Thyroid gland (tissue), 4 donors: ENCODE measurements at places on chromosomes 3 and 15.

- no peaks in the 10 kb centered on the region for H3K27me3 ChIP-seq
- H3K36me3 ChIP-seq: no peaks in the 10 kb centered on the region
- H3K27ac ChIP-seq: no peak overlapping the region
- no peaks in the 10 kb centered on the region for H3K4me1 ChIP-seq
- H3K4me3 ChIP-seq: no peak overlapping the region
- DNase-seq: no peak
These were observed 118.6 kb upstream of the RNF7 start for GRCh38 chr3:141619450-141619849.

DNA sequence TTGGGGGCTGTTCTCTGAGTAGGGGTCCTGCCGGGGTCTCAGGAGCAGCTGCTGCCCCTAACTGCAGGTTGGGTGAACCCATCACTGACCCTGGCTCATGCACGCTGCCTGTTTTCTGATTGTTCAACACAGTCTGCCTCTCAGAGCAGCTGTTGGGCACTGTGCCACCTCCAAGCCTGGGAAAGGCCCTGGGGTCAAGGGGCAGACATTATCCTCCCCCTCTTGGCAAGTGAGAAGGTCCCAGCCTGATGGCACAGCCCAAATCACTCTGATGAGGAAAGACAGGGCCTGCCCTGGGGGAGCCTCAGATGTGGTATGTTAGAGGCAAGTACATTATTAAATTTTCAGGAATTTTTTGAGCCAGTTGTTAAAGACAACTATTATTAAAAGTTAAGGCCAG is 14.1 kb upstream of the GNAT1 start:
- peaks cover 6% of the 10 kb centered on the region for H3K36me3 ChIP-seq
- H3K27ac ChIP-seq: no peak overlapping the region
- no peak overlapping the region for H3K4me3 ChIP-seq
- H3K27me3 ChIP-seq: no peaks in the 10 kb centered on the region
- DNase-seq: no peak

- DNase-seq: no peak
- H3K27me3 ChIP-seq: no peaks in the 10 kb centered on the region
- peaks cover 26% of the 10 kb centered on the region for H3K4me1 ChIP-seq
- no peak overlapping the region for H3K4me3 ChIP-seq
These were observed 93.0 kb downstream of the ALCAM start for GRCh38 chr3:105459566-105460290.

DNA sequence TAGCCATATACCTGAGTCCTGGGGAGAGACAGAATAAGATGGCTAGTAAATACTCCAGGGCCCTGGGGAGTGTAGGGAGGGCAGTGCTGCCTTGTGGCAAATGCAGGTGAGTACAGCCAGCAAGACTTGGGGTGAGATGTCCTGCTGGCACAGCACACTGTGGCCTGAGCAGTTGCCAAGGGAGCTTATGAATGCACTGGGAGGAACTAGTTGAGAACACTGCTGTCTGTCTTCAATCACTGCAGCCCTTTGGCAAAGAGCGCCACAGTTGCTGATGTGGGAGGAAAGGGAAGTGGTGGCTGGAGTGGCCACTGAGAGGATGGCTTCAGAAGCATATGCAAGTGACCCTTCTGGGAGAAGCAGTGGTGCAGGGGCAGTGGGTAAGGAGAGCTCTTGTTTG is 264.6 kb downstream of the RORA start:
- H3K4me3 ChIP-seq: no peak overlapping the region
- no peaks in the 10 kb centered on the region for H3K4me1 ChIP-seq
- DNase-seq: peak; percentile 82
- H3K27me3 ChIP-seq: no peaks in the 10 kb centered on the region

DNA sequence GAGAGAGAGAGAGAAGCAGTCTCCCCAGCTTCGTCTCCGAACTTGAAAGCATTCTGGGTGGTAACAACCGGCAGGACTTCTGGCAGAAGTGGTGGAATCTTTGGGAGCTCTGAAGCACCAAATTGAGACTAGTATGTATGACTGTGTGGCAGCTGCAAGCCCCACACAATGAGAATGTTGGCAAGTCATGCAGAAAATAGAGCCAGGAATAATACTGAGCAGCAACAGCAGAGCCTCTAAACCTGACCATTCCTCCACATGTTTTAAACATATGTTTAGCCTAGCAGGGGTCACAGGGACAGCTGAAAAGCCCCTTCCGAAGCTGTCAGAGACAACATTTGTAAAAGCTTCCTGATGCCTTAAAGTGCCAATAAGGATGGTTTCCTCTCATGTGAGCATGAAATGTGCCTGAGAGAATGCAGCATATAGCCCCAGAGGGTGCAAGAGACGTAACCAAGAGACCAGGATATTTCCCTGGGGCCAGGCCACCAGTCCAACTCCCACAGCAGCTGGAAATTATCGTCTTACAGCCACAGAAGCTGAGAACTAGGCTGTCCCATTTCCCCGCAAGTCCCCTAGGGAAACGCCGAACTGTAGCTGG is 178.6 kb upstream of the CCDC54 start:
- no peak overlapping the region for H3K27ac ChIP-seq
- no peaks in the 10 kb centered on the region for H3K27me3 ChIP-seq
- no peaks in the 10 kb centered on the region for H3K36me3 ChIP-seq
- no peak for DNase-seq
- no peaks in the 10 kb centered on the region for H3K4me1 ChIP-seq

DNA sequence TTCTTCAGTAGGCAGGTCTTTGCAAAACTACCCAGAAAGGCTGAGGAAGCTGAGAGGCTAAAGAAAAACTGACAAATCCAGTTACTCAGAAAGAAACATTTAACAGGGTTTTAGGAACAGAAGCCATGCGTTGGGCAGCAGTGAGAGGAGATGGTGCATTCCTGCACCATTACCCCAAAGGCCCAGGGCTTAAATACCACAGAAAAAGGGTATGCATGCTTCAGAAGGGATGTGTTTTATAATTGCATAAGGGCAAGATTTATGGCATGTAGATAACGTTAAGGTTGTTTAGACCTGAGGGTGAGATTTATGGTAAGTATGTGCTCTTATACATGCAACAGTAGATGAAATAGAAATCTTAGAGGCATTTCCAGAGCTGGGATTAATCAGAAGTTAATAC is 10.0 kb downstream of the C3orf52 start:
- no peaks in the 10 kb centered on the region for H3K27me3 ChIP-seq
- H3K27ac ChIP-seq: no peak overlapping the region
- H3K36me3 ChIP-seq: no peaks in the 10 kb centered on the region

DNA sequence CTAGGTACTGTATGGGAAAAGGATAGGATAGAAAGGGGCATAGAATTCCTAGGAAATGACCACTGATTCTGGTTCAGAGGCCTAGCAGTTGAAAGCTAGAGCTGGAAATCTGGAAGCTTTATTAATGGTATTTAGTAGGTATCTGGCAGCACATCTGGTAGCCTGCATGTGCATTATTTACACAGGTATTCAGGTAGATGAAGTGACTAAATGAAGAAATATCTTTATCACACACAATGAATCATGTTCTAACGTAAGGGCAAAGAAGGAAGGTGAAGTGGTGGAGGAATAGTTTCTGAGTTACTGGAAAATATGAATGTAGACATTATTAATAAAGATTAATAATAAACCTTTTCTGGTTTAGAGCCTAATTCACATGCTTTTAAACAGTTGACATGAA is 119.9 kb downstream of the MBNL1 start:
- peaks cover 70% of the 10 kb centered on the region for H3K4me1 ChIP-seq
- H3K27ac ChIP-seq: no peak overlapping the region
- no peaks in the 10 kb centered on the region for H3K36me3 ChIP-seq
- H3K4me3 ChIP-seq: no peak overlapping the region
- DNase-seq: no peak

DNA sequence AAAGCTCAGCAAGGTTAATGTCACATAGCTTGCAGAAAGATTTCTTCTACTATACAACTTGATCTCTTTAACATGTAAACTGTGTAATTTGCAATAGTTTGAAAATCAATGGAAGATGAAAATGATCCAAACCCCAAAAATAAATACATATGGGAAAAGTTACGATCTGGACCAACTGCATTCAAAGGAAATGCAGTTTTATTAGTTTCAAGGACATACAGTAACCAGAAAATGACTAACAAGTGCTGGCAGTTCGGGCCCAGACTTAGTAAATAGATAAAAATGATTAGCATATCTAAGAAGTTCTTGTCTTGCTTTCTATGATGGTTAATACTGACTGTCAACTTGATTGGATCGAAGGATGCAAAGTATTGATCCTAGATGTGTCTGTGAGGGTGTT is 37.3 kb upstream of the LEKR1 start:
- H3K27me3 ChIP-seq: no peaks in the 10 kb centered on the region
- H3K4me1 ChIP-seq: peaks cover 14% of the 10 kb centered on the region
- no peak overlapping the region for H3K27ac ChIP-seq
- no peak overlapping the region for H3K4me3 ChIP-seq
